ENCODE measurements at places on chromosomes 1 and 21.

DNA sequence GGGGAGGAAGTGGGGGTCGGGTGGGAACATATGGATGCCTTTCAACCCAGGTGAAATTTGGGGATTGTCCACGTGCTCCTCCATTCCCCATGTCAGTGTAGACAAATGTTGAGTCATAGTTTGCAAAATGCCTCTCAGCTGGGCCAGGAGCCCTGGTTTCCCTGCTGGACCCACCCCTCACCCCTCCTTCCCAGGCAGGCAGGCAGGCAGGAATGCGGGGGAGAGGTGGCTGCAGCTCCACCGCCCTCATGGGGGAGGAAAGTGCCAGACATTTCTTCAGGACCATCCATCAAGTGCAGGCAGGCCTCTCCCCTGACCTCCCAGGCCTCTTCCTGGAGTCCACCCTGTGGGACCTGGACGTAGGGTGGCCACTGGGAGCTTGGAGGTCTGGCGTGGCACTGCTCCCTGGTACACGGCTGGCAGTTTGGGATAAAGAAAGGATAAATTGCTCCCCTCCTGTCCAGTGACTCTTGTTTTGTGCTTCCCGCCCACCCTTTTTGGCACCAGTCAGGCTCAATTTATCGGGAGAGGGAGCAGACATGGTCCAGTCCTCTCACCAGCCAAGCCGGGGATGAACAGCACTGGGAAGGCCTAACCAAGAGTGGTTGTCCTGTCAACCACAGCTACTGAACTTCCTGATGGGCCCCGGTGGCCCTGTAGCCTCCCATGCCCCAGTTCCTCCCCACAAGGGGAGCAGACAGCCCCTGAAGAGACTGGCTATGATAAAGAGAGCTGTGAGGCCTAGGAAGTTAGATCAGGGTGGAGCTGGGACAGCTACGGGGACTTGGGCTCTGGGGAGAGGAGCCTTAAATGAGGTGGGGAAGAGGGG lies 18.9 kb downstream of the NPR1 start:
- no peak for DNase-seq

DNA sequence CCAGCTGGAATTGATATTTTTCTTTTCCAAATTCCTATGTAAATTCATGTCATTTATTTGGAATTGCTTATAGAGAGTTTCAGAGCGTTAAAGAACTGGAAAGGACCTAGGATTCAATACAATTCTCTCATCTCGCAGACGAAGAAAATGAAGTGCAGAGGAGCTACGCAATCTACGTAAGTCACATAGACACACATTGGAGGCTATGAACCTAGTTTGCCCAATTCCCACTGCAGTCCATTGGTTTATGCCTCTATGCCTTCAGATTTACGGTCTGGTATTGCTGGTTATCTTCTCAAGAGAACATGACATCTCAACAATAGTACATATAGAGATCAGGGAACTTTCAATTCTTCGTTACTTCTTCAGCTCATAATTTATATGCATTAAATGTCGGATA lies 971 bp upstream of the RNF2 start:
- DNase-seq = no peak

DNA sequence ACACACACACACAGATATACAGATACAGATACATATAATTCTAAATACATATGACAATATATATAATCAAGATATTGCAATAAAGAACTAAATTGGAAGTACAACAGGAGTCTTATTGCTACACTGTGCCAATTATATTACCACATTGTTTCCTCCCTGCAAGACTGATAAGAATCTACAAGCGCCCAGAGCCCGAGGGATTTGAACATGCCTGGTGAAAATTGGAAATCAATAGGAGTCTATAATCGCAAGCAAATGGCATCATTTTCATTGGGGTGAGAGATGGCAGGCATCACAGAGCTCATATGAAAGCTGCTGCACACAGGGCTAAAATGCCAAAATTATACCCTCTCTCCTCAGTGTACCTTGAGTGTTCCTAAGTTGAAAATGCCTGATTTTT lies 152.9 kb upstream of the PTBP2 start:
- DNase-seq = no peak

DNA sequence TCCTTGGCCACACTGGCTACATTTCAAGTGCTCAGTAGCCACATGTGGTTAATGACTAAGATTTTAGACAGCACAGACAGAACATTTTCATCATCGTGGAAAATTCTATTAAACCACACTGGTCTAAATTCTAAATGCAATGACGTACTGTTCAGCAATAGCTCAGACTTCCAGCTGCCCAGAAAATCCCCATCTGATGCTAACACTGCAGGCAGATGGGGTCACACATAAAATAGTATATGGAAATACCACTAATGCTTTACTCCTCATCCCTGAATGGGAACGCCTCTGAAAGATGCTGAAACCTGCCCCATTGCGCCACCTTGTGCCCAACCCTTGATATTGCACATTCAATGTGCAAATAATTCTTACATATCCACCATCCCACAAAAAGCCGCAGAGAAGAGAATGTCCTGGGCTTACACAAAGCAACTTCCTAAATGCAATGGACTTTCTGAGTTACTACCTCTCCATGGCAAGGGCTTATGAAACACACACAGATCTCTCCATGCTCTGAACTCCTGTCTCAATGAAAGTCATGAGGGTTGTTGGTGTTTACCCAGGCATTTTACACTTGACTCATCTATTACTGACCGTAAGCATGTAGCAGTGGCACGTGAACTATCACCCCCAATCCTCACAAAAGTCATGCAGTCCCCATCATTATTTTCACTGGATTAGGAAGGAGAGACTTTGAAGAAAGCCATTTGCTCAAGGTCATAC lies 20.3 kb upstream of the SLC5A9 start:
- DNase-seq = peak; percentile 27

DNA sequence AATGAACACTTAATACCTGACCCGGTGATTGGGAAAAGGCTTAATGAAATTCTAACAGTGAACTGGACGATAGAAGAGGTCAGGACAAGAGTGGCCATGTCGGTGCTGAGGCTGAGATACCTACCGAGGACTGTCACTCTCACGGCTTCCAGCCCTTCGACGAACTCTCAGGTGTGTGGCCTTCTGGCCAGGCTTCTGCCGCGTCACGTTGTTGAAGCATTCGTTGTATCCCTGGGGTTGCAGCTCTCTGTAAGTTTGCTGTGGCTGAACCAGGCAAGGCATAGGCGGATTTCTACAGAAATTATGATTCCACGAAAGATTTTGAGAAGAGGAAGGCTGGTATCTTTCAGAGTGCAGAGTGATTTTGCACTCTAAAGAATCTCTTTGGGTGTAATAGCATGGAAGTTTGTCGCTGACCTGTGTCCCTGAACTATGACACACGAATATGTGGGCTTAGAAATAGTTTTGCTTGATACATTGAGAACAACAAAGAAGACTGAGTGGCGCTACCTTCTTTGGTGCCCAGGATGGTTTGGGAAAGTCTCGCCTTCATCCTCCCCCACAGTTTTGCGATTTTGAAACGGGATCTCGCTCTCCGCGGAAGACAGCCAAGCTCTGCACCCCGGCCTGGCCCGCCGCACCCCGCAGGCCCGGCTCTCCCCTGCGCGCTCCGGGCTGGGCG lies 403 bp upstream of the EPHX4 start:
- no peak for DNase-seq

DNA sequence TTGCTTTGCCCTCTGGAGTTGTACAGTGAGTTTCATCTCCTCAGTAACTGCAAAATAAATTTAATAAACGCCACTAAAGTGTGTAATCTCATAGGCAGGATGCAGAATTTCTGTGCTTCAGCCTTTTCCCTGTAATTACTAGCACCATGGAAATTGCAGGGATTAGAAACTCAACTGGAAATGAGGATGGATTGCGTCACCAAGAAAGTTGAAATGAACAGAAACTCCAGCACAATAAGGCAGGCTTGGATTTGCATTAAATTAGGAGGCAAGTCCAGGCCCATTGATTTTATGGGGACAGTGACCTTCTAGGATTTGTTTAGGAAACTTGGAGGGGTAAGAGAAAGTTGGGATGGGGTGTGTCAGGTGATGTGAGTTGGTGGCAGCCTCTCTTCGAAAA lies 197.5 kb downstream of the PTPRU start:
- no peak for DNase-seq

DNA sequence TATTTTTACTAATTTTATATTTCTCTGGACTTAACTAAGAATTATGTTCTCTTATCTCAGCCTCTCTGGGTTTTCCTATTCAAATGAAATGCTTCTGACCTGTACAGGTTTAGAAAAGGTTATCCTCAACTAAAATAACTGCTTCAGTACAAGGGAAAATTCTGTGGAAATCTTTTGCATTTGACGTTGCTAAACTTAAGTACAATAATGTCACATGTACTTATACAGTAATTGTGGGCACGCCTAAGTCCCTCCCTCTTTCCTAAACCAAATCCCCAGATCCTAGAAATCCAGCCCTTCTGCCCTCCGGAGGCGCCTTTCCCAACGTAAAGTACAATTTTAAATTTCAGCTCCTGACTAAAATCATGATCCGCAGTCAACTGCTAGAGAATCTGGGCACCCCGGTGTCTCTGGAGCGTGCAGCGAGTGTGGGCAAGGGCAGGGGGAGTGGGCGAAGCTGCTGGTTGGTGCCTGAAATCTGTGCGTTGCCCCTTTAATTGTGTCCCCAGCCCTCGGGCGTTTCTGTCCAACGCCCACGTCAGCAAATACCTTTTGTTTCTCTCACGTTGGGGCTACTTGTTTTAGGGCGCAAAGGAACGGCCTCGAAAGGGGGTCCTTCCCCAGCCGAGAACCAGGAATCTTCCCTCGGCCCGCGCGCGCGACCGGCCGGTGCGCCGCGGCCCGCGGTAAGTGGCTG lies at the start of gene ZBTB8A:
Gene ZBTB8A, plus strand, starts transcription at position 541 of the 697 bp plus-strand sequence. CDS start 53,505 bp downstream, outside the sequence.
- DNase-seq = peak; percentile 40

GRCh38 chr1:41476807-41477361 lies 7.6 kb downstream of the EDN2 start:
- DNase-seq = no peak

- peak; percentile 46 for DNase-seq
Observed at GRCh38 chr1:7265771-7266371, 480.6 kb downstream of the CAMTA1 start.

DNA sequence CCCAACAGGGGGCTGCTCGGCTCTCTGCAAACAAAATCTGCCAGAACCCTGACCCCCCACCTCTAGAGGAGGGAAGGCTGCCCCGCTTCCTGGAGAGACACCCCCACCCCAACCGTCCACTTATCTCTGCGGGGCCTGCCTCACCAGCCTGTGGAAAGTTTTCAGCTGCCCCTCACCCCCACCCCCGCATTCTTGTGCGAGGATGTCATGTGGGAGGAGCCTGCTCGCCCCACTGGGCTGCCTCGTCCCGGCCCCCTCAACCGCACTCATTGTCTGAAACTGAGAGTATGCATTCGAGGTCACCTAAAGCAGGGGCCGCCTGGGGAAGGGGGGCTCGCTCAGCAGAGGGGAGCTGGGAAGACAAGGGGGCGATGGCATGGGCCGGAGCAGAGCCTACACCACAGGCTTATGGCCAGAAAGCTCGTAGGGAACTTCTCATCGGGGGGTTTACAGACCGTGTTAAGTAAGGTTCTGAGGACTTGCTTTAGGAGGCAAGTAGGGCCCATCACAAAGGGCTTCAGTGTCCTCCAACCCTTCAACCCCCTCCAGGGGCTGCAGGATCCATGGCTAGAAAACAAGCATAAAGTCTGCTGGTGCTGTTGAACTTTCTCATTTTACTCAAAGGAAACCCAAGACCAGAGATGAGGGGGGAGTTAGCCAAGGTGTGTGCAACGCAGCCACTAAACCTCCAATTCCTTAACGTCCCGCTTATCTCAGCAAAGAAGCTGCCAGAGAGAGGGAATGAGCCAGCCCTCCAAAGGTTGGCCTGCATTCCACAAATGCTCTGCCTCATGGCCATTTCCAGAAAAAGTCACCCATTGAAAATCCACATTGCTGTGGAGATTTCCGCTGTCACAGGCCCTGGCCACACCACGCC lies 9.4 kb downstream of the EPHA2 start:
- DNase-seq = no peak

DNA sequence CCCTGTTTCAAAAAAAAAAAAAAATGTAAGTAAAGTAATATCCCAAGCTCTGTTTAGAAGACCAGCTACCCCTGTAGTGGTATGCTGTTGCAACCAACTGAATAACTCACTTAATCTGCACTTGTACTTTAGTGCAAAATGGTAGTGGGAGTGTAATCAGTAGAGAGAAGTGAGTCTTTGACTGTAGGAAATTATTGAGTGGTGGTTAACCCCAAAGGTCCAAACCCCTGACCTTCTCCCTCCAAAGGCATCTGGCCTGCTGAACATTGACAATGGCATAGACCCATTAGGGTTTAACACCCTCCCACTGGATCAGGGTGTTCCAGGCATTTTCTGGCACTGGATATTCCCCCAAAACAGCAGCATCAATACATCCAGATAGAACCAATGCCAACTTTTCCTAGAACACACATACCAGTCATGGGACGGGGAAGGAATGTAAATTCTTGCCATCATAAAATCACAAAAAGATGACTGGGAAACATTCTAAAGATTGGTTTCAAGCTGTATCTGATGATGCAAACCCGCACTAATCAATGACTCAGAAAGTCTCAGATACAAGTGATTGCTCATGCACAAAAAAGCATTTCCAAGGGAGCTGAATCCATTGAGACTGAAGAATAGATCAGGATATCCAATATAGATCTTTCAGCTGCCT lies 110.3 kb downstream of the MRPL39 start:
- no peak for DNase-seq

- no peak for DNase-seq
Observed at GRCh38 chr1:47229886-47230691, 1.9 kb downstream of the TAL1 start.

GRCh38 chr1:69940816-69941215 lies 264.6 kb downstream of the LRRC40 start:
- no peak for DNase-seq

DNA sequence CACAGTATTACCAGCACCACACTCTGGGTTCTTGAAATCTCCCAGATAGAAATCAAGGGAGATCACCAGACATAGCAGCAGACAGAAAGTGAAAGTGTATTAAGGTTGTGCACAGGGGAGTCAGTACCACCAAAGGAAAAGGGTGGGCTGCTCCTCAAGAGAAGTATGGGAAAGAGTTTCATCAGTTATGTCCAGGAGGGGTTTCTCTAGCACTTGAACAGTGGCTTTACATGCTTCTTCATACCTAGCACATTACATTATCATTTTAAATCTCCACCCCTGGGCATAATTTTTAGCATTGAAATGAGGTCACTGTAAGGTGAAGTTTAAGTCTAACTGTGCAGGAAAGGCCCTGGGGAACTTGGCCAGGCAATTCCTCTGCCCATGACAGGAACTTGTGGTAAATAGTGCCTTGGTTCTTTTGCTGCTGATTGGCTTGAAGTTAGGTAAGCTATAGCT lies 601.0 kb downstream of the NUF2 start:
- no peak for DNase-seq

All from NCI-H1930 (cell line).